ENCODE measurements at places on chromosomes 2 and 18.

- peak; percentile 61 for DNase-seq
Measured at GRCh38 chr2:194867328-194867727, 789.7 kb upstream of the SLC39A10 start.

DNA sequence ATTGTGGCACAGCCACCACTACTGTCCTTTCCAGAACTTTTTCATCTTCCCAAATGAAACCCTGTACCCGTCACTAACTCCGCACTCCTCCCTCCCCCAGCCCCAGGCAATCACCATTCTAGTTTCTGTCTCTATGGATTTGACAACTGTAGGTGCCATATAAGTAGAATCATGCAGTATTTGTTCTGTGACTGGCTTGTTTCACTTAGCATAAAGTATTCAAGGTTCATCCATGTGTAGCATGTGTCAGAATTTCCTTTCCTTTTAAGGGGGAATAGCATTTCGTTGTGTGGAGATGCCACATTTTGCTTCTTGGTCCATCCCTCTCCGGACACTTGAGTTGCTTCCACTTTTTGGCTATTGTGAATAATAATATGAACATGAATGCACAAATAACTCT, 842 bp upstream of the CKAP2L start:
- peak; percentile 29 for DNase-seq

DNA sequence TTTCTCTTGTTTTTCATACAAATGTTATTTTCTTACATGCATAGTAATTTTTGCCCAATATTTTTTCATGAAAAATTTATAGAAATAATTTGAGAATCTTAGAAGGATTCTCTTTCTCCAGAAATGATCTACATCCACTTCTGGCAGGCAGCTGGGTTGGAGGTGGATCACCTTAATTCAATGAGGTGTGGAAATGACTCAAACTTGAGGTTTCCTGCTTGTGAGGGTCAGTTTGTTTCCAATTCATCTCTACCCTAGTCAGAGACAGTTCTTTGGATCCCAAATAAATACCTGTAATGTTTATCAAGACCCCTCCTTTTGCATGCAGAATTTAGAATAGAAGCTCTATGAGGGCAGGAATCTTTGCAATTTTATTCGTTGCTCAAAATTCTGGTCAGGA, 35.0 kb upstream of the DYNAP start:
- DNase-seq = no peak

- no peak for DNase-seq
Measured at GRCh38 chr2:119249311-119249710, 25.7 kb downstream of the STEAP3 start.

- no peak for DNase-seq
Measured at GRCh38 chr2:219207134-219207883, 727 bp downstream of the ZFAND2B start.

- DNase-seq = no peak
Measured at GRCh38 chr2:118969734-118970395, 27.9 kb downstream of the MARCO start.

- DNase-seq = no peak
Measured at GRCh38 chr2:160870729-160871465, 289.3 kb upstream of the TANK start.

DNA sequence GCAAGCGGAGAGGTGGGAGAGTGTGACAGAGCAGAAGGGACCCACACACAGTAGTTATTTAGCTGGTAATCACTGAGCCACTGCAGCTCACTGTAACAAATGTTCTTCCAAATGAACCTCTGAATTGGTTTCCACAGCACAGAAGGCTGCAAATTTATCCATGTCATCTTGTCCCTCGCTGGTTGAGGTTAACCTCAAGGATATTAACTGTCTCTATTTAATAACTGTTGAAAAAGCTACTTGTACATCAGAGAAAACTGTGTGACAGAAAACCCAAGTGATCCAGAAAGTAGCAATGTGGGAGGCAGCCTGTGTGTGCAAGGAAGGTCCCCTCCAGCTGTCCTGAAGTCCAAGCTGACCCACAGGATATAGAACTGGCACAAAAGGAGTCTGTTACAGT, 153.6 kb downstream of the DSEL start:
- no peak for DNase-seq

DNA sequence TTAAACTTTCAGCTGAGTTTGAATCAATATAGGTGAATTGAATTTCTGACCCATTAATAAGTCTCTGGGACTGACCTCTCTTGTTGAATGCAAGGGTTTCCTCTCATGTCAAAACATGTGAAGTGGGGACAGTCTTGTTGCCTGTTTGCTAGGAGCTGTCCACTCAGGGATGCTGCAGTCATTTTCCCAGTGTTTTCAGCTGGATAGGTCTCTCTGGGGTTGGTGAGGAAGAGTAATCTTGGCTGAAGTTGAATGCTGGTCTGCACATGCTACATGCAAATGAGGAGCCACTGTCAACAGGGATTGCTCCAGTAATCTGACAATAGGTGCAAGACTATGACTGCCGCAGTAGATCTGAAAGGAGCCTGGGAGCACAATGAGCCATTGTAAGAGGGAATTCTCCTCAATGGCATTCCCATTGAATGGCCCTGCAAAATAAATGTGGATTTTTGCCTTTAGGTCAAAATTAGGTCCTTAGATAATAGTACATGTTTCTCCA, 34.1 kb upstream of the IL1RL1 start:
- no peak for DNase-seq

DNA sequence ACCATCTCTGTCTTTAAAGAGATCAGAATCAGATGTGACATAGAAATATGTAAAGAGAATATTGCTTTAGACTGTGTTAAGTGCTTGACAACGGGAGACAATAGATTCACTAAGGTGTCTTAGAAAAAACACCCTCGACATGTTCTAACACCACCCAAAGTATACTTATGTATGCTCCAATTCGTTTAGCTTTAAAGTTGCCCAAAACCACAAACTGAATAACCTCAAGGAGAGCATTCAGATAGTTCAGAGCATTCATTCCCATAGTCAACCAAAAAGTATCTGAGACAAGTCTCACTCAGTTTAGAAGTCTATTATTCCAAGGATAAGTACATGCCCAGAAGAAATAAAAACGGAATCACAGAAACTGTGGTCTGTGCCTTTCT, 96.4 kb downstream of the KYNU start:
- no peak for DNase-seq
